ENCODE measurements at places on chromosomes 1 and 21. TPM values are rescaled to one million over a fixed set of nuclear protein-coding genes. Genes with fewer than 3 reads are reported as not detected.

DNA sequence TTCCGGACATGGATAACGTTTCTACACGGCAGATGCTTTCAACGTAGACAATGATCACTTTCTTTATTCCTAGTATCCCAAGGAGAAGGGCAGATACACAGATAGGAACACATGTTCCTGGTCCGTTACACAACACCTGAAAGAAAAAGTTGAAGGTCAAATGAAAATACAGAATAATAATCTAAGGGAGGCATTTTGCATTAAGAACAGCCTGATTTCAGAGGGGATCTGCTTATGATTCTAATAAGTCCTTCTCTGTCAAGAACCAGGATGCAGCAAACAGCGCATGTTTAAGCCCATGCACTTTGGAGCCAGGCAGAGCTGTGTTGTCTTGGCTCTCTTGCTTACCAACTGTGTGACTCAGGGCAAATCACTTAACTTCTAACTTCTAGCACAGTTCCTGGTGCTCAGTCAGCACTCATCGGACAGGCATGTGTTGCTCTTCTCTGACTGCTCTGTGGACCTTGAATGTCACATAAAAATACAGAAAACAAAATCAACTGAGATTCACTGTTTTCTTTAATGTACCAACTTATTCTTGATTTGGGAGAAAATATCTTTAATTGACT is 56.3 kb upstream of the CNN3 start:
- peak; percentile 19 for DNase-seq

The GJA5 gene
- polyA plus RNA-seq = 4.8 TPM

The OLIG2 gene
- not detected for polyA plus RNA-seq

The DNAJC11 gene
- 63.1 TPM for polyA plus RNA-seq

DNA sequence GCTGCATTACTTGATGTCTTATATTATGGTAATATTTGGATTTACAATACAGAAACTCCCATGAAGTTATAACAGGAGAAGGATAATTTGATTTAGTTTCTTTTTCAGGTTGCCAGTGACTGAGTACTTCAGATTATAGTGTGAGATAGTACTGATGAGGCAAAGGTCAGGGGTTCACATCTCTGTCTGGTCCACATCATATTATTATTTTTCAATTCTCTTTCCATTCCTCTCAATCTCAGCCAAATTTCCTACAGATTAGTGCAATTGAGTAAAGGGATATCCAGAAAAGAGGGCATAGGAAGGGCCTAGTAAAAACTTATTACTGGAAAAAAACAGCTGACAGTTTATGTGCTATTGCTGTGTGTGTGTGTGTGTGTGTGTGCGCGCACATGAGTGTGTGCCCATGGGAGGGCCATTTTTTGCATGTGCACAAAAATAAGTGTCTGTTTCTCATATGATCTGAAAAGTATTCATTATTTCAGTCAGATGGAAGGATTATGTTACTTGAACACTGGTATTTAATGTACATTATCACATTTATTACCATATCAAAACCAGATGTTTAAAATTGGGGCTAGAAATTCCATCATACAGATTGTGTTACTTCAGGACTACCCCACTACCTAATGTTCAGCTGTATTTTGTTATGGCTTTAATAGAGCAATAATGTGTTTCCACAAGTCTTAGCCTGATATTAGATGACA is 78.3 kb upstream of the KCNK2 start:
- DNase-seq = no peak

The SPRR3 gene
- not detected for polyA plus RNA-seq

The NTMT2 gene
- polyA plus RNA-seq = 1.1 TPM

The TTLL10 gene
- 0.29 TPM for polyA plus RNA-seq

DNA sequence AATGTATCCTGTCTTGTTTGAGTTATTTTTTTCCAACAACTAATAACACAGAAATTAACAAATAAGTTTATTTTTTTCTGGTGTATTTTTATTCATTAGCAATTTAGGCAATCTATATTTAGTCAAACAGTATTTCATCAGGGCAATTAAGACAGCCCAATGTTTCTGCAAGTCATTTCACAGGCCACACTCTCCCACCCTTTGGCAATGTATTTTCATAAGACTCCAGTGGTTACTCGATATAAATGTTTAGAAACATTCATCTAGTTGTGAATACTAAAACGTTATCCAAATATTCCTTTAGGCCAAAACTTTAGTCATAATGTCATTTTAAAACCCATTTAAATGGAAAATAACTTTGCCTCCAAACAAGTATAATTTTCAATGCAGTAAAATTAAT is 142.1 kb downstream of the KCNT2 start:
- DNase-seq = no peak

- DNase-seq = no peak
These were observed 11.2 kb downstream of the CD84 start for GRCh38 chr1:160567858-160568682.

DNA sequence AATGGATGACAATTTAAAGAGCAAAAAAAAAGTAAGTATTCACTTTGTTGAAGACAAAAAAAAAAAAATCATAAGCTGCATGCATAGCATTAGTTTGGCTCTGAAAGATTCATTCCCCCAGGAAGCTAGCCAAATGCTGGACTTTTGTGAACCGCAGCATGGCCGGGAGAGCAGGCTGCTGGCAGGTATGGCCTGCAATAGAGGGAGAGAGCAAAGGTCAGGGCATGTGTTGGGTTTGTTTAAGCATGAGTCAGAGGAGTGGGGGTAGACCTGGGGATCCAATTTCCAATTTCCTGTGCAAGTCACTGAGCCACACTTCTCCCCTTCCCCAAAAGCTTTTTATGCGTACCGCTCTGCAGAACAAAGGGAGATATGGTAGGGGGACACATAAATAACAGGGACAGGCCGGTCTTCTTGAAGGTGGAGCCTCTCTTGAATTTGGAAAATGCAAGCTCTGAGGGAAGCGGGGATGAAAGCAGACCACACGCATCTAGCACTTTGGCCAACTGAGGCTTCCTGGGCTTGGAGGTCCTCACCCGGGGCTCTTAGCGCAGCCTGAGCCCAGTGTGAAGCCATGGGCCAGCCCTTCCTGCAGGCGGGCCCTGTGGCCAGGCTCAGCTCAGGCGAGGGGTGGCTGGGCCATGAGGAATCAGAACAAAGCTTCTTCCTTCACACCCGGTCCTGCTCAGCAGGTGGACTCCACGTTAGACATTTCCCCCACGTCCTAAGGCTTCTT is 171.1 kb downstream of the TOMM20 start:
- DNase-seq = no peak

The TDRD5 gene
- not detected for polyA plus RNA-seq

The FCRL5 gene
- polyA plus RNA-seq = 0.03 TPM

The LCE2C gene
- polyA plus RNA-seq = not detected

The UTS2 gene
- polyA plus RNA-seq = not detected

DNA sequence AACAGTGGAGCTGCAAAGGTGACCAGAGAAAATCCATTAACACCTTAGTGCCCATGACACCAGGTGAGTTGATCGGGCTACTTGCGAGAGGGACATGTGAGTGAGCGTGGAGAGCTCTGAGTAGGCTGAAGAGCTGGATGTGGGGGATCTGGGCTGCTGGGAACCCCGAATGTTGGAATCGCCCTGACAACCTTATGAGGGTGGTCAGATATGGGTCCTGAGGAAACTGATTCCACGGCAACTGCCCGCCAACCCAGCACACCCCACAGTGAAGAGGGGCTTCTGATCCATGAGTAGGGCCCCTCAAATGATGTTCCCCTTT is 705 bp upstream of the QSOX1 start:
- DNase-seq = no peak

GRCh38 chr1:168466092-168466713 is 77.6 kb downstream of the XCL2 start:
- no peak for DNase-seq

The PRDM15 gene
- polyA plus RNA-seq = 1.0 TPM

The BNIPL gene
- polyA plus RNA-seq = 0.06 TPM

- peak; percentile 41 for DNase-seq
These were observed 208.2 kb upstream of the TMEM51 start for GRCh38 chr1:14945132-14946010.

DNA sequence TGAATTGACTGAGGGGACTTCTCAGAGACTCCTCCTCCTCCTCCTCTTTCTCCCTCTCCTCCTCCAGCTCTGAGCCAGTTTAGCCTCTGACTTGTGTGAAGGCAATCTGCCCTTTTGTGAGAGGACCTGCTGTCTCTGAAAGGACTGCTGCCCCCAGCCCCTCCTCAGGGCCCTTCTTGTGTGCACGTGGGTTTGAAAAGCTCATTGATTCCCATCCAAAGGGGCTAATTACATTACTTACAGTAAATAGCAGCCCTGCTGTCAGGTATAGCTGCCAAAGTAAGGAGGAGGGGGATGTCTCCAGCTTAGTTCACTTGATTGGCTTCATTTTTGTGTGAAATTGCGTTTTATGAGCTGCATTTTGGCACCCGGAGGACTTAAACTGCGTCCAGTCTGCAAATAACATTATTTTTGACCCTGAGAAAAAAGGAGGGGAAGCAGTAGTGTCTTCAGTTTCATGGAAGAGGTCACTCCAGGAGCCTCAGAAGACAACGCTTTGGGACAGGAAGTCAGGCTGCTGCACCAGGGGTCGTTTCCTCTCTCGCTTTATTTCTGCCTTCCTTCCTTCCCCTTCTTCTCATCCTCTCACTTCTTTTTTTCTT is 1.8 kb upstream of the LHX9 start:
- DNase-seq = no peak

The EMC1 gene
- polyA plus RNA-seq = 15.7 TPM

- peak; percentile 41 for DNase-seq
These were observed 264.9 kb downstream of the DYRK1A start for GRCh38 chr21:37631319-37632117.

- no peak for DNase-seq
These were observed 74.4 kb downstream of the AK4 start for GRCh38 chr1:65222340-65222940.

- DNase-seq = no peak
These were observed 633.3 kb downstream of the PTPRC start for GRCh38 chr1:199272139-199272544.
